Activated CD4-positive, alpha-beta memory T cell treated with anti-CD3 and anti-CD28 coated beads, Interleukin-2, amount 10 ng/mL, durations not matched to agents 7 days and 5 days (primary cell): ENCODE measurements at places on chromosomes 1 and 21.

- DNase-seq = no peak
Observed at GRCh38 chr1:213600879-213601278, 386.9 kb upstream of the PROX1 start.

DNA sequence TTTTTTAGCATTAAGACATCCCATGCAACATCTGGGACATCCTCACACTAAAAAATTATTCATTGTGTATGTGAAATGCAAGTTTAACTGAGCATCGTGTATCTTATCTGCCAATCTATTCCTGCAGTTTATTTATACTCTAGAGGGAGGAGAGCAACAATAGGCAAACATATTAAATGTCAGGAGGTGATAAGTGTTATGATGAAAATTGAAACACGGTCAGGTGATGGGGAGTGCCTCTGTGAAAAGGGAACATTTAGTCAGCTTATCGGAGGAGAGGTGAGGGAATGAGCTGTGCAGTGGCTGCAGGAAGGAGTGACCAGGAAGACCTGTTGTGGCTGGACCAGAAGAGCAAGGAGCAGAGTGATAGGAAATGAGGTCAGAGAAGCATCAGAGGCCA lies 775 bp upstream of the EFCAB14 start:
- DNase-seq = no peak

DNA sequence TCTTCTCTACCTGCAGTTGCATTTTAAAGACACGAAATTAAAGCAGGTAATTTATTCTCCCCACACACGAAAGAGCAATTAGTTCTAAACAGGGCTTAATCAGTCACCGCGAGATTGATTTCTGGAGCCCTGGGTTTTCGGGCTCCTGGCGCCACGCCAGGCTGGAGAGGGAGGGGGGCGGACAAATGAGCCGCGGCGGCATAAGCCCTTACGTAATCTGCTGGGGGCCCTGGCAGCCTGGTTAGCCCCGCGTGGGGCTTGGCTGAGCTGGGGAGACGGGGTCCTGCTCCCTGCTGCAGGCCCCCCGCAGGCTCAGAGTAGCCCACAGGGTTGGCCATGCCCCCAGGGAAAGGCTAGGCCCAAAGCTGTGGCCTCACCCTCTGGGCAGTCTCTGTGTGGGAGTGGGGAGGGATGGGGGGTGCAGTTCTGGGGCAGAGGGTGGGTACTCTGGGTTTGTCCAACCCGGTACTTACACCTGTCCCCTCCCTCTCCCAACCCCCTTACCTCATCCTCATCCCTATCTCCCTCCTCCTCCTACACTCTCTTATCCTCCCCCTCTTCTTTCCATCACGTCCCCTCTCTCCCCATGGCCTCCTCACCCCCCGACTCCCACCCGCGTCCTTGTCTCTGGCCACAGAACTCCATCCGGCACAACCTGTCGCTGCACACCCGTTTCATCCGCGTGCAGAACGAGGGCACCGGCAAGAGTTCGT lies 19.9 kb downstream of the FOXO6 start:
- no peak for DNase-seq

DNA sequence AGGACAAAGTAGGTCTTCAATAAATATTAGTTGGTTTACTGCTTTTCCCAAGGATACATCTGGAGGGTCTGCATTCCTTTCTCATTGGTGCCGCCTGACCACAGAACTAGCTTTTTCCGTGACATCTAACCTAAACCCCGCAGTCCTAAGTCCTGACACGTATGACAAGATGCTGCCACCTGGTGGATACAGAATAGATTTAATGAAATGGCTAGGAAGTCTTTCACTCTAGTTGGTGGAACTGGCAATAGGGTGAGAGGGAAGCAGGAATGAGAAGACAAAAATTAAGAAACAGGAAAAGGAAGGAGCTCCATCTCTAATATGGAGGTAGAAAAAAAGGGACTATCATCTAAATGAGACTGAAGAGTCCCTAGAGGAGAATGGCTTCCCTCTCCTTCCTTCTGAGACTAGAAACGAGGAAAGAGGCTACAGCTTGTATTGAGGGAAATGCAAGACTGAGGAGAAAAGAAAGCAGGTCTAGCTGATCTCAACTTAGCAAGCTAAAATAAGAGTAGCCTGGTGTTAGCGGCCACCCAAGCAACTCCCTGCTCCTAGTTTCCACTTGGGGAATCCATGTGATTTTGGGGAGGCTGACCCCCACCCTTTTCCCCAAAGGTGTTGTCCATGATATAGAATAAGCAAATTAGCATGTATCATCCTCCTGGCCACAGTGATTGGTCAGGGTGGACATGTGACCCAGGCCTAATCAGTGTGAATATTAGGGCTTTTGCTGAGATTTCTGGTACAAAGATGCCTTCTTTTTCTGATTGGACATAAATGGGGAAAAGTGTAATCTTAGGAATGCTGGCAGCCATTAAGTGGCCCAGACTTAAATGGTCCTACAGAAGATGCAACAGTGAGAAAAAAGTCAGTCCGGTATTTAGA lies 5.9 kb downstream of the RFX5 start:
- peak; percentile 51 for DNase-seq

DNA sequence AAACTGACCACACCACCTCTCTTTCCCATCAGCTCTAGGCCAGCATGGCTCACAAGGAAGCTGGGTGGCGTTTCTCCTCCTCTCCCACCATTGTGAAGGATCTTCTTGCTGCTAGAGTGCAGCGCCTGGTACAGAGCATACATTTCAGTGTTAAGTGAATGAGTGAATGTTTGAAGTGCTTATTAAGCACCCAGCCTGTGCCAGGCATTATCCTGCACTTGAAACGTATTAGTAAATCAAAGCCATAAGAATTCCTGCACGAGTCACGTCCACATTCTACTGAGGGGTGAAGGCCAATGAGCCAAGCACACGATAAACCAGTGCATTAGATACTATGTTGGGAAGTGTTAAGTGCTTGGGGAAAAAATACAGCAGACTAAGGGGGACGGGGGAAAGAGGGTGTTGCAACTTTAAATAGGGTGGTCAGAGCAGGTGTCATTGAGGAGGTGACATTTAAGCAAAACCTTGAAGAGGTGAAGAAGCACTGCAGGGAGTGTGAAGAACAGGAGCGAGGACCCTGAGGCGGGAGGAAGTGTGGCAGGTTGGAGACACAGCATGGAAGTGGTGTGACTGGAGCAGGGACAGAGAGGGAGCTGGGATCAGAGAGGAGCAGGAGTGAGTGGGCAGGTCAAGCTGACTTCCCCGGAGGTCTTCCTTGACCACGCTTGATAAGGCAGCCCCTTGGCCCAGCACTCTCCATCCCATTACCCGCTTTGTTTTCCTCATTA lies 48.5 kb upstream of the LRRN2 start:
- no peak for DNase-seq

- DNase-seq = no peak
Observed at GRCh38 chr1:4510276-4510691, 144.1 kb upstream of the AJAP1 start.

DNA sequence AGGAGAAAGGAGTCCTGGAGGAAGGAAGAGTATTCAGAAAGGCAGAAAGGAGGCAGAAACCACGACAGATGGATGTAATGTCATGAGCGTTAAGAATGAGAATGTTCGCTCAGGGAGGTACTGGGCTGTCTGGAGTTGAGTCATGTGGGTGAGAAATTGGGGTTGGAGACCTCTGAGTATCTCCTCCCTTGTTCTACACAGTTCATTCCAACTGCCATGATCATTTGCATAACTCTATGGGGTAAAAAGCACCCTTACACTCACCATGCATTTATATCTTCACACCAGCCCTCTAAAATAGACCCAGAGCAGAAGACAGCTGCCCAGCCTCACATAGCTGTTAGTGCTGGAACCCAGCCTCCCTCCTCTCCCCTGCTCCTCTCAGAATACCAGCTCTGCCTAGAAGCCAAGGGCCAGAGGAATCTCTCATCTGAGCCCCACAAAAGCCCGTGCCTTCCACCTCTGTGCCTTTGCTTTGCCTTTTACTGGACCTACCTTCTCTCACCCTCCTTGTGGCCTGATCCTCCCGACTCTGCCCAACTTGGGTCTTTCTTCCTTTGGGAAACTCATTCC lies 85.2 kb downstream of the BEND5 start:
- DNase-seq = no peak

- DNase-seq = no peak
Observed at GRCh38 chr1:112506306-112506705, 2.5 kb upstream of the WNT2B start.

DNA sequence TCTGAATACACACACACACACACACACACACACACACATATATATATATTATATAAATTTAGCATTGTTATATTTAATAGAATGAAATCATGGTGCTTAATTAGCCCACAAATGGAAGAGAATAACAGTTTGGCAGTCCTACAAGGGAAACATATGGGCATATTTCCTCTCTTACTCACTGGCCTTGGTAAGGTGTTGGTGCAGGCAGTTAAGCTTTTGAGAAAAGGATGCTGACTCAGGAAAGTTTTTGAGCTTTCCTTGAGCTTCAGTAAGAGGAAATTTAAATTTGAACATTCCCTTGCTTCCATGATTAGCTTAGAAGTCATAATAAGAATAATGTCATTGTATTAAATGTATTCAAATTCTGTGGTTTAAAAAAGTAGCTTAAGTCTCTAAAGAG lies 37.0 kb upstream of the B3GALT5 start:
- DNase-seq = no peak

DNA sequence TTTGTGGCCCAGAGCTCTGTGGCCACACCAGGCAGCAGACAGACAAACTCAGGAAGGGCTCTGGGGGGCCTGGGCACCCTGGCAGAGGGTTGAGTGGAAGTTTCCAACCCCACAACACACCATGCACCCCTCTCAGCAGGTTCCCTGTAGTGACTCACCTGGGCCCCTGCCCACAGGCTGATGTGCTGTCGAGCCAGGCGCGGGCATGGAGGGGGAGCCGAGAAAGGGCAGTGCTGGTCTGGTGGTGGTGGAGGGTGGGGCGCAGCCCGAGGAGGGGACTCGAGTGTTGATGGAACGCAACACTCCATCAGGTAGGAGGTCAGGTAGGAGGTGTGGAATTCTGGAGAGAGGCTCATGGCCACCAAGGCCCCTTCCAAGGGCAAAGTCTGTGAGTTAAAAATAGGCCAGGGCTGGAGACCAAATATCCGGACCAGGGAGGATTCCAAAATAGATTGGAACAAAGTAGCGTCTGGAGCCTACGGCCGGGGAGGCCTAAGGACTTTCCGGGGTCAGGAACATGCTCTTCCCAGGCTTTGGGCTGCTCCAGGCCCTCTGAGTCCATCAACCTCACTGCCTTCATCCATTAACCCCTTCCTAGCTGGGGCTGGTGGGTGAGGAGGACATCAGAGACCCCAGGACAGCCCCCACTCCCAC lies 191.5 kb upstream of the AJAP1 start:
- DNase-seq = no peak

GRCh38 chr1:212737559-212737958 lies 37.9 kb upstream of the BATF3 start:
- no peak for DNase-seq

- DNase-seq = no peak
Observed at GRCh38 chr1:221718381-221719277, 23.3 kb downstream of the DUSP10 start.

- DNase-seq = peak; percentile 88
Observed at GRCh38 chr1:6486433-6487011, 4.9 kb downstream of the PLEKHG5 start.

GRCh38 chr1:18114726-18115410 lies 7.3 kb downstream of the IGSF21 start:
- DNase-seq = no peak

DNA sequence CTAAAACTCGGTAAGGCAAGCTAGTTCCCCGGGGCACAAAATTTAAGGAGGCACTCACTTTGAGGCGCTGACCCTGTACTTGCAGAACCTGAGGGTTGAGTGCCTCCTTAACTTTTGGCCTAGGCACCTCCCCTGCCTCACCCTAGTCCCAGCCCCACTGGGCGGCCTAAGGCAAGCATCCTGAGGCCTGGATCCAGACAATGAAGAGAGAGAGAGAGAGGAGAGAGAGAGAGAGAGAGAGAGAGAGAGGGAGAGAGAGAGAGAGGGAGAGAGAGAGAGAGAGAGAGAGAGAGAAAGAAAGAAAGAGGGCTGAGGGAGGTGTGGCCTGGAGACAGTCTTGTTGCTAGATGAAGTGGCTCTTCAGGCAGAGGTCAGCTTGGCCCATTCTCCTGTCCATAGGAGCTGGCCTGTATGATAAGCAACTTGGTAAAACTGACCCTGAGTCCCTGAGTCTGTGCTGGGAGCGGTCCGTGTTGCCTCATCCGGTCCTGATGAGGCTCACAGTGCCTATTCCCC lies 7.4 kb upstream of the LRRN2 start:
- no peak for DNase-seq

DNA sequence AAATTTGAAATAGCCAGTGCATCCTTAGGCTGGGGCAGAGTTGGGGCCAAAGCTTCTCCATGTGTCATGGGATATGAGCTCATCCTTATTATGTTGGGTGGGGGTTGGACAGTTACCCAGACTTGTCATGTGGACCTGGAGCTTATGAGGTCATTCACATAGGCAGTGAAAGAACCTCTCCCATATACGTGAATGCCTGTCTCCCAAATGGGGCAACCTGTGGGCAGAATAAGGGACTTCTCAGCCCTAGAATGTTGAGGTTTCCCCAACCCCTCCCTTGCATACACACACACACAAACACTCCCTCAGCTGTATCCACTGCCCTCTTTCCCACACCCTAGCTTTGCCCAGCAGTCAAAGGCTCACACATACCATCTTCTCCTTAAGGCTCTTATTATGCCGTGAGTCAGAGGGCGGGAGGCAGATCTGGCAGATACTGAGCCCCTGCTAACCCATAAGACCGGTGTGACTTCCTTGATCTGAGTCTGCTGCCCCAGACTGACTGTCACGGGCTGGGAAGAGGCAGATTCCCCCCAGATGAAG lies 2.3 kb upstream of the IVL start:
- no peak for DNase-seq

DNA sequence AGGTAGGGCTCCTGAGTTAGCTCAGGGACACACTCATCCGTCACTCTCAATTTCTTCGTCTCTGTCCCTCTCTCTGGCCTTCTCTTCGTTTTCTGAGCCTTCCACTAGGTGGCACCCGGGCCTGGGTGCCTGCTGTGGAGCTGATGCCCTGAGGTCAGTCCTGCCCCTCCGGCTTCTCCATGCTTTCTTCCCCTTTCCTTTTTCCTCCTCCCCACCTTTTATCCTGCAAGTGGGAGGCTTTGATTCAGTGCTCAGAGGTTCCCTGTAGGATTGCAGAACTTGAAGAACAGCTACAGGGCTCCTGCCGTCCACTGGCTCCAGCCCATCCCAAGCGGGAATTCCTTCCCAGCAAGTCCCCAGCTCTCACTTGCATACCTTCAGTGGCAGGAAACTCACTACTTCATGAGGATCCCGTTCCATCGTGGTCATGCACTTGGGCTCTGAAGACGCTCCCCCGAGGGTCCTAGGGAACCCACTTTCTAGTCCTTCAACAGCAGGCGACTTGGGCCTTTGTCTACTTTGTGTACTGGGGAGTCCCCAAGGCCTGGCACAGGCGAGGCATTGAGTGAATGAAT lies 45.6 kb downstream of the SRRM1 start:
- DNase-seq = peak; percentile 65

GRCh38 chr1:172653015-172653709 lies 5.7 kb upstream of the FASLG start:
- no peak for DNase-seq

GRCh38 chr1:32759997-32760623 lies 57.0 kb downstream of the YARS1 start:
- DNase-seq = no peak
